ENCODE measurements at places on chromosomes 6 and 20.

DNA sequence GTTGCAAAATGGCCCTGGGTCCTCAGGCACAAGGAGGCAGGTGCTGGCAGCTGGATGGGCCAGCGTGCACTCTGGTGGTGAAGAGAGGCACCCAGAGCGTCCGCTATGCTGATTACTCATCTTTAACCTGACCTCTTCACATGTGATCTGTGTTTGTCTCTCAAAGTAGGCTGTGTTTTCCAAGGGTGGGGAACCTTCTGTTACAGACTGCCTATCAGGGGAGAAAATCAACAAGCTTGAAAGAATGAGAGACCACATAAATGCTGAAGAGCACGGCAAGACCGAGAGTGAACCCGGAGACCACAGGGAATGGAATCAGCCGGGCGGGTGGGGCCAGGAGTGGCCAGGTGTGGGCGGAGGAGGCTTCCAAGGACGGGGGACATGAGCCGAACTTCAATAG lies 16.2 kb downstream of the BNIP5 start:
- DNase-seq, result no peak

DNA sequence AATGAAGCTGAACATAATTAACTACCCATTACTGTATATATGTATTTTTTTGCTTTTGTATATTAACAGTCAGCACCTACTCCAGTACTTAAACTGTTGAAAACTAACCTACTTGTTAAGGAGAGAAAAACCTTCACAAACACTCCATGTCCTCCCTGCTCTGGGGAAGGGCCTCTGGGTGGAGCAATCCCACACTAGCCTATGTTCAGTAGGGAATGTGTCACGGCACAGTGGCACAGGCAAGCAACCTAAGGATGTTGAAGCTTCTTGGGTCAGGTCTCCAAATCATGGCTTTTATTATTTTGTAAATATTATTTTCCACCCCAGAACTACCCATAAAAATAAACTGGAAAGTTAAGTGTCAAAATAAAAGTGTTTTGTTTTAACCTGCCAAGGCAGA lies 5.3 kb downstream of the MAN1A1 start:
- no peak for DNase-seq

GRCh38 chr6:47162793-47163192 lies 120.7 kb upstream of the ADGRF1 start:
- DNase-seq, result no peak

GRCh38 chr20:64240243-64241015 lies 15.1 kb upstream of the PCMTD2 start:
- DNase-seq, result no peak

GRCh38 chr20:23349338-23350195 lies 1.0 kb upstream of the NXT1 start:
- peak; percentile 73 for DNase-seq

DNA sequence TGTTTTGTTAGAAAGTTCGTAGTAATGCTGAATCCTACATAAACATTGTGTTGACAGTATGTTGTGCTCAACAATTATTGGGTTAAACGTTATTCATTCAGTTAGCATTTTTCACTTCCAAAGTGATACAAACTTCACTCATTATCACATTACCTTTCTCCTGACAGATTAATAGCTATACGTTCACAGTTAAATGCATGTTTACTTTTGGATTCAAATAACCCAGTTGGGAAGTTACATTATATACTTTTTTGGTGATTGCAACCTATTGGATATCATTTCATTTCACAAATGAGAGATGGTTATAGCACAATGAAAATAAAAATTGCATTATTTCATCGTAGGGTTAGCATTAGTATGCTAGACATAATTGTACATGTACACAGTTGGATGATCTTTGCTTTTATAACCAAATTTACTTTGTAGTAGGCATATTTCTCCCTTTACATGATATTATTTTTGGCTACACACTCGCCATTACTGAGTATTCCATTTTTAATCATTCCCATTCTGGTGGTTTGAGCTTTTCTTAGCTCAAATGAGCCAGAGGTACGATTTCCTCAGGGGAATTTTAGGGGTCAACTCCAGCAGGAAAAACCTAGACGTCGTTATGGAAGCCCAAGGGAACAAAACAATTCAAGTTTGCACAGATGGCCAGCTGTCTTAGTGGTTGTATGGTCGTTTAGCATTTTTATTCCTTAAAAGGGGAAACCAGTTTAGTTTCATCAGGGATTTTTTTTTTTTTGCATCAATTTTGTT lies 2.1 kb upstream of the HIVEP1 start:
- no peak for DNase-seq

DNA sequence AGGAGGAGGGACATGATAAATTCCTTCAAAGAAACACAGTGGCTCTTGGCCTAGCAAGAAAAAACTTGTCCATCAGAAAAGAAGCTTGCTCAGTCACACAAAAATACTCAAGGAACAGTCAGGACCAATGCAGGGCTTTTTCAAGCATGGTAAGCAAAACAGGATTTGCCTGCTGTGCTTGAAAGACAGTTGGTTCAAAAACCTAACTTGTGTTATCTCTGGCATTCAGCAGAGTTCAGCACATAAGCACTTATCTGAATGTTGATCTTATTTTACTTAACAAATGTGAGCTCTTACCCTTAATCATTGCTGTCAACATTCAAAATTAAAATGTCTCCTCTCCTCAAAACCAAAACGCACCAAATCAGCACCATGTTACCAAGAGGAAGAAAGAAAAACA lies 38.3 kb downstream of the ATG5 start:
- no peak for DNase-seq

- no peak for DNase-seq
These were observed 7.5 kb downstream of the FERMT1 start for GRCh38 chr20:6115221-6115895.

DNA sequence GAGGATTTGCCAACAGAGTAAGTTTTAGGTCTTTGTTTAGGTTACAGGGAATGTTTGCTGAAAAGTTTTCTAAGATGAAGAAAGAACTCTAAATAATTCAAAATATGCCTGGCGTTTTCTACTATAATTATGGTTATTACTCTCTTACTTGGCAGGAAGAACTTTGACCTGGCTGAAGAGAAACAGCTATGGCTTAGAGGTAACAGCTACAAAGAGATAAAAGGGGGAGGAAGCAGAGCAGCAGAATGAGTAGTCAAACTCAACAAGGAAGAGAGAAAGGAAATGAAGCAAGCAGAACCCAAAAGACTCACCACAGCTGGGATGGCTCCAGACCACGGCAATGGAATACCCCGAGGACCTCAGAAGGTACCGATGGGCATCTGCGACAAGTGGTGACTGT lies 95.6 kb downstream of the KIF16B start:
- no peak for DNase-seq

DNA sequence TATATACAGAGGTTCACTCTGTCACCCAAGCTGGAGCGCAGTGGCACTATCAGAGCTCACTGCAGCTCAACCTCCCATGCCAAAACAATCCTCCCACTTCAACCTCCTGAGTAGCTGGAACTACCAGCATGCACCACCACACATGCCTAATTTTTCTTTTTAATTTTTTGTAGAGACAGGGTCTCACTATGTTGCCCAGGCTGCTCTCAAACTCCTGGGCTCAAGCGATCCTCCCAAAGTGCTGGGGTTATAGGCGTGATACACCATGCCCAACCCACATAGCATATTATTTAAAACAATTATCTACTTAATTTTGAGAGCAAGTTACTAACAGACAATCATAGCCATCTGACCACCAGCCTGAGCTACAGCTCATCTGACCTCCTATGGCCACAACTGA lies 459.9 kb upstream of the JARID2 start:
- no peak for DNase-seq

DNA sequence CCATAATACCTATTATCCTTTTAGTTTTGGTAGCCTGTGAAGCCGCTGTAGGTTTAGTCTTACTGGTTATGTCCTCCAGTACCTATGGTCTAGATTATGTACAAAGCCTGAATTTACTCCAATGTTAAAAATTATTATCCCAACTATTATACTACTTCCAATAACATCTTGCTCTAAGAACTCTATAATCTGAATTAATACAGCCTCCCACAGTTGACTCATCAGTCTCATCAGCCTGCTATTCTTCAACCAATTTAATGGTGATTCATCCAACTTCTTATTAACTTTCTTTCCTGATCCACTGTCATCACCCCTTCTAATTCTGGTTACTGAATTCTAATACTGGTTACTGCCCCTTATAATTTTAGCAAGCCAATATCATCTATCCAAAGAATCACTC lies 370.3 kb upstream of the OPRM1 start:
- no peak for DNase-seq

DNA sequence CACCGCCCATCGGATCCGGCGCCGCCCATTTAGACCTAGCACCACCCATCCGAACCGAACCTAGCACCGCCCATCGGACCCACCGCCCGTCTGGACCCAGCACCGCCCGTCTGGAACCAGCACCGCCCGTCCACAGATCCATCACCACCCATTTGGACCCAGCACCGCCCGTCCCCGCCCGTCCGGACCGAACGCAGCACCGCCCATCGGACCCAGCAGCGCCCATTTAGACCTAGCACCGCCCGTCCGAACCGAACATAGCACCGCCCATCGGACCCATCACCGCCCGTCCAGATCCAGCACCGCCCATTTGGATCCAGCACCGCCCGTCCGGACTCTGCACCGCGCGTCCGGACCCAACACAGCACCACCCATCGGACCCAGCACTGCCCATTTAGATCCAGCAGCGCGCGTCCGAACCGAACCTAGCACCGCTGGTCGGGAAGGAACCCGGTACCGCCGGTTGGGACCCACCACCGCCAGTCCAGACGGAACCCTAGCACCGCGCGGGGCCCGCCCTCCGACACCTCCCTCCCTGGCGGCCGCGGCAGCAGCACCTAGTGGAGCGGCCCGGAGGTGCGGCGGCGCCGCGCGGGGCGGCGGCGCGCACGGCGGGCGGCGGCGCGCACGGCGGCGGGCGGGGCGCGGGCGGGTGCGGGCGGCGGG lies 348 bp upstream of the AFDN start:
- no peak for DNase-seq

- peak; percentile 54 for DNase-seq
These were observed 10.4 kb downstream of the IGF2R start for GRCh38 chr6:159979136-159979874.

DNA sequence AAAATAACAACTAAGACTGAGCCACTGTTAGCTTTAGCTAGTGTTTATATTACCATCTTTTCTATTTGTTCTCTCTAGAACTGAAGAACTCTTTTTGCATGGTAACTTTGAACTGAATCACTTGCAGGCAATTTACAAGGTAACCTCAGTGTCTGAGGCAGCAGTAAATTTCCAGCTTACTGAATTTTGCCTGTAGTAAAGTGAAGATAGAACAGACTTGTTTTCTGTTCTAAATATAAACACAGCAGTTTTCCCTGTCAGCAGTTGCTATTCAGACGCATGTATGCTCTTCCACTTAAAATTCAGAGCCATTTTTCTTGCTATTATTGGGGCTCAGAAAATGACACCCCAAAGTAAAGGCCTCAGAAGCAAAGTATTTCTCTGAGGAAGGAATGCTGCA lies 974.0 kb upstream of the GJE1 start:
- no peak for DNase-seq

DNA sequence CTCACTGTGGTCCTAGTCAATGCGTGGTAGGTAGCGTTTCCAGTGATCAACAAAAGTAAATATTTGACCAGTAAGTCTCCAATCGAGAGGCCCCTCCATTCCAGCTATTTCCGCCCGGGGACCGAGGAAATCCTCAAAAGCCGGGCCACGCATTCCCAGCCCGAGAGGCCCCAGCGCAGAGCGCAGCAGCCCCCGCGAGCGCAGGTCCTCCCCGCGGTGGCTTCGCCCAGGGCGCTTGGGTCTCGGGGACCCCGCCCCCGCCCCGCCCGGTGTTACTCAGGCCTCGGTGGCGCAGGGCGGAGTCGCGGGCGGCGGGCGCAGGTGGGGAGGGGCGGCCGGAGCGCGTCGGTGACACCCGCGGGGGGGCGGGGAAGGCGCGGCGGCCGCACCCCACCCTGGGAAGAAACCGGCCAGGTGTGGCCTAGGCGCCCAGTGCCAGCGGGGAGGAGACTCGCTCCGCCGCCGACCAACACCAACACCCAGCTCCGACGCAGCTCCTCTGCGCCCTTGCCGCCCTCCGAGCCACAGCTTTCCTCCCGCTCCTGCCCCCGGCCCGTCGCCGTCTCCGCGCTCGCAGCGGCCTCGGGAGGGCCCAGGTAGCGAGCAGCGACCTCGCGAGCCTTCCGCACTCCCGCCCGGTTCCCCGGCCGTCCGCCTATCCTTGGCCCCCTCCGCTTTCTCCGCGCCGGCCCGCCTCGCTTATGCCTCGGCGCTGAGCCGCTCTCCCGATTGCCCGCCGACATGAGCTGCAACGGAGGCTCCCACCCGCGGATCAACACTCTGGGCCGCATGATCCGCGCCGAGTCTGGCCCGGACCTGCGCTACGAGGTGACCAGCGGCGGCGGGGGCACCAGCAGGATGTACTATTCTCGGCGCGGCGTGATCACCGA lies at the start of gene DSP:
Gene DSP, plus strand, starts transcription at position 497 of the 890 bp plus-strand sequence. Its CDS starts 245 bp downstream, at position 742.
- peak; percentile 16 for DNase-seq

- DNase-seq, result no peak
These were observed 43.2 kb downstream of the COL21A1 start for GRCh38 chr6:56204134-56204533.

DNA sequence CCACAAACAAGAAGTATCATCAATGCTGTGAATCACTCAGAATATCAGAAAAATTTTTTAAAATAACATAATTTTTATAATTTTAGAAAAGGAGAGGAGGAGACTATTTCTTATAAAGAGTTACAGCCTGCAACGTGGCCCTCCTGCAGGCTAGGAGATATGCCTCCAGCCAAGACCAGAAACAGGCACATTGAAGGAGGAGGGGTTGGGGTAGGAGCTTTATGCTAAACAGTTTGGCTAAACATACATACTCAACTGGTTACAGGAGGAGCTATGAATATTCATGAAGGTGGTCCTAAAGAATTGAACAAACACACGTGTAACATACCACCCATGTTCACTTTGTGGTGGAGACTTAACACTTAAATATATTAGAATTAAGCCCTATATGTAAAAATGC lies 14.2 kb upstream of the LCA5 start:
- DNase-seq, result no peak

DNA sequence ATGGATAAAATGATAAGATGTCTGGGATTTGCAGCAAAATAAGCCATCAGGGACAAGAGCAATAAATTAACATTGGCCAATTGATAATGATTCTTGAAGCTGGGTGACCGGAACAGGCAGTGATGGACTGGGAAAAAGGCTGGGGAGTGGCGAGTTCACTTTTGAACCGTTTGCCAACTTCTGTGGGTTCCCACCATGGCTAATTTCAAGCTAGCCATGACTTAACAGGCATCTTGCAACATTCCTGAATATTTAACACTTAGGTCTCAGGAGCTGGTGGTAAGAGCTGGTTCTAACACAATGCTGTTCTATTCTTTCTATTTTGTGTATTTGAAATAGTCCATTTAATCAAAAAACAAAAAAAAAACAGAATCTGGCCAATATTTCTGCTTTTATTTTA lies 37.6 kb upstream of the CD83 start:
- no peak for DNase-seq

DNA sequence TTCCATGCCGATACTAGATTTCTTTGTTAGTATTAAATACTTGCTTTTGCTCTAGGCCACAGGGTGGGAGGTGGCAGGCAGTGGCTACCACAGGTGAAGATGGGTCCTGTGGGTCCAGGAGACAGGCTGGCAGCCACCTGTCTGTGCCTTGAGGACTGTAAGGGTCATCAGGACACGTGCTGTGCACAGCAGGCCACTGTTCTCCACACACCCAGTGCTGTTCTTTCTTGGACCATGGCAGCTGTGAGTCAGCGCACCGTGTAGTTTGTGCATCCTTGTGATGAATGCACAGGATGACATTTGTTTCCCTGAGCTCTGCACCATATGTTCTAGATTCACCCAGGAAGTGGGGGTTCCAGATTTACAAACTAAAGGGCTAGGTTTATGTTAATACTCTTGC lies 317.0 kb downstream of the ZFAND3 start:
- DNase-seq, result no peak

Data from stimulated activated CD8-positive, alpha-beta memory T cell treated with anti-CD3 and anti-CD28 coated beads, Interleukin-12 subunit alpha, Interleukin-12 subunit beta, amount 100 ng/mL, for 4 hours (primary cell).